ENCODE measurements at places on chromosomes 3 and 15. TPM values are rescaled to one million over a fixed set of nuclear protein-coding genes. Genes with fewer than 3 reads are reported as not detected.

BCL2A1 gene
- total RNA-seq: 26.3 TPM

DNA sequence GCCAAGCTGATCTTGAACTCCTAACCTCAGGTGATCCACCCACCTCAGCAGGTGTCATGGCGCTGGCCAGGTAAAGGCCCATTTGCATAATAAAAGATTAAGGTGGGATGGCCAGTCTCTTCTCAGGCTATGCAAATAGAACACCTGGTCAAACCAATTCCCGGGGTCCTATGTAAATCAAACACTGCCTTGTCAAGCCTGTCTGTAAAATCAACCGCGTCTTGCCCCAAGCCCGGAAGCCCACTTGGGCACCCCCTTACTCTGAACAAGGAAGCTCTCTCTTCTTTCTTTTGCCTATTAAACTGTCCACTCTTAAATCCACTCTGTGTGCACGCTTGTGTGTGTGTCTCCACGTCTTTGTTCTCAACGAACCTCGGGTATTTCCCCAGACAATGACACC lies 13.0 kb upstream of the POC1A start:
- DNase-seq: no peak

GRCh38 chr3:168878655-168879054 lies 782.9 kb upstream of the GOLIM4 start:
- no peak for DNase-seq

DNA sequence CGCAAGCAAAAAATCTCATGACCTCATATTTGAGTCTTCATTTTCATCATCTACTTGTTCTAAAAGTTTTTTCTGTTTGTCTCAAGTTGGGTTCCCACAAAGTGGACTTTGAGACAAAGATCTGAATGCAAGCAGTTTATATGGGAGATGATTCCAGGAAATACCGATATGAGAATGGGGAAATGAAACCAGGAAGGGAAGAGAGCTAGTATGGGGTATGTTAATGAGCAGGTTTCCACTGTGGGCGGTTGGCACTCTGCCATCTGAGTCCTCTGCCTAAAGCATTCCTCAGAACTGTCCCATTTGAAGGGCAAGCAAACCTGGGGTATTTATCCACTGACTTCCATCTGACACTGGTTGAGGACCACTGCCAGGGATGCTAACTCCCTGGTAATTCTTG lies 8.8 kb downstream of the ADPRH start:
- no peak for DNase-seq

- DNase-seq: no peak
Measured at GRCh38 chr3:178663201-178663934, 127.1 kb downstream of the KCNMB2 start.

PSTPIP1 gene
- 208 TPM for total RNA-seq

DNA sequence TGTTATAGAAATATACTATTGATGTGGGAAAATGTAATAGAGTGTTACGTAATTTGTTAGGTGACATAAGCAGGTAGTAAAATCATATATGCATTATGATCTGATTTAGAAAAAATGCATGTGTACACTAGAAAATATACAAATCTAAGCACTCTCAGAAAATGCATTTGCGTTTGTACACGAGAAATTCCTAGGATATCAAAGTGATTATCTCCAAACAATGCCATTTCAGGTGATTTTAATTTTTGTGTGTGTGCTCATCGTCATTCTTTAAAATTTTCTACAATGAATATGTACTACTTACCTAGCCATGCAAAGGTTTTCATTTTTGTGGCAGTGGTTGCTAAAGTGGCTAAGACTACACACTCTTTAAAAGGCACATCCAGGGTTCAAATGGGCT lies 140.8 kb upstream of the RAD18 start:
- DNase-seq: no peak

RAB8B gene
- total RNA-seq: 113 TPM

OIP5 gene
- total RNA-seq: 22.8 TPM

DNA sequence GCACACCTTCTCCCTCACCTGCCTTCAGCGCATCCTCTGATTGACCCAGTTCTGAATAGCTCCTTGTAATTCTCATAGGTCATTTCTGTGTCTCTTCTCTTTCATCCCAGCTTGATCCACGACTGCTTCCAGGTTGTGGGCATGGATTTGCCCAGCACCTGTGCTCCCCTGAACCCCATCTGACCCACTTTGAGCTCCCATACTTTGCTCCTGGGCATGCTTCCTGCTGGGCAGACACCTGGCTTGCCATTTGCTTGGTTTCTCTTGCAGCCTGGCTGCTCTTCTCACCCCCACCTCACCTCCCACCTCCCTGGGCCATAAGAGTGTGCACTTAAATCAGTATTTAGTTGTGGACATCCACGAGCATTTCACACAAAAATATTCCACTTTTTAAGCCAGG lies 635.5 kb downstream of the TBL1XR1 start:
- no peak for DNase-seq

DNA sequence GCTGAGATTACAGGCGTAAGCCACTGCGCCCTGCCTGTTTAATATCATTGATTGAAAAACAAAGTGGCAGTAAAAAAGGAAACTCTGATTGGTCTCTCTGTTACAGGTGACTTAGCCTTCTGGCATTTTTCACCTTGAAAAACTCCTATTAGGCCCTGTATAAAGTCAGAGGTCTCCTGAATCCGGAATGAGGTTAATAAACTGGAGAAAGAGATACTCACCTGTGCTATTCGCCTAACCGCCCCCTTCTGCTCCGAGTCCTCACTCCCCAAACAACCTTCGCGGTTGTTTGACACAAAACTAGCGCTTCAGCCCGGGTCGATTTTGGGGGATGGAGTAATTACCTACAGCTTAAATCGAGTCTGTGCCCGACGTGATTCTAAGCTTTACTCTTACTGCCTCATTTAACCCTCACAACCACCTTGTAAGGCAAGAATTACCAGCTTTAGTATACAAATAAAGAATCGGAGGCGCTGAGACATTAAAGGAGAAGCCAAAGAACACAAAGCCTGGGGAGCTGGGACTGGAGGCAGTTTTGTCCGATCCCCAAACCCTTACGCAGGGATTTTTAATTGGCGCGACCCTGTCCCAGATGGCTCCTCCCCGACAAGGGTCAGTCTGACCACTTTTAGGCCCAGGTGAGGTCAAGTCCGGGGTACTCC lies 441 bp downstream of the CEP70 start:
- DNase-seq: peak; percentile 31

C3orf85 gene
- not detected for total RNA-seq
